EL (cell line): ENCODE measurements at places on chromosomes 12 and 14.

GRCh38 chr14:94001501-94002396, 4.6 kb downstream of the CCDC197 start:
- DNase-seq = peak; percentile 68

GRCh38 chr14:34355584-34356263, 106.3 kb downstream of the SPTSSA start:
- peak; percentile 64 for DNase-seq

- no peak for DNase-seq
Observed at GRCh38 chr12:94151582-94151981, 3.2 kb downstream of the PLXNC1 start.

- DNase-seq = no peak
Observed at GRCh38 chr14:53452005-53452673, 299.0 kb upstream of the DDHD1 start.

DNA sequence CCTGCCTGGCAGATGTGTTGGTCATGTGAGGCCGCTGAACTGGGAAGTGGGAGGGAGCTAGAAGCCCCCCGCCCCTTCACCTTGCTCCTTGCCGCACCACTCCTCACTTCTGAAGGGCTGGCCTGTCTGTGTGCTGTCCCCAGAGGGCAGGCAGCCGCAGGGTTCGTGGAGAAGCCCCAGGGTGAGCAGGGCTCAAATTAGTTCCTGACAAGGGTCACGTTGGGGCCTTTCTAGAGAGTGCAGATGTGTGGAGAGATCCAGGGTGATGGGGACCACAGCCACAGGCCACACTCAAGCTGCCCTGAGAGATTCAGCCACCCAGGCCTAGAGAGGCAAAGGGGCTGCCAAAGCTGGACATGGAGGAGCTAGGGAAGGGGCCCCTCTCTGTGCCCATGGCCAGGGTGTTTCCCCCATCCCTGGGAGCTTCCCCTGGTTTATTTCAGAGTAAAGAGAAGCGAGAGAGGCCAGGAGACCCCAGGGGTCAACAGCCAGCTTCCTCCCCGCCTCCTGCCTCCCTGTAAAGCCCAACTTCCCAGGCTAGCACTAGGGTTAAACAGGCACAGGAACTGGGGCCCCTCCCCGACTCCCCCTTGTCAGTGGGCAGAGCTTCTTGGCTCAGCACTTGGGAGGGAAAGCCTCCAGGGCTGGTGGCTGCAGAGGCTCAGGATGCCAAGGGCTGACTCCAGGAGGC, 16.2 kb downstream of the SLC25A29 start:
- no peak for DNase-seq
